Foreskin fibroblast (primary cell): ENCODE measurements at places on chromosomes 7 and 10.

- no peak for DNase-seq
Observed at GRCh38 chr10:128390596-128390995, 264.4 kb upstream of the MKI67 start.

GRCh38 chr10:35716776-35717175 is 74.7 kb upstream of the FZD8 start:
- DNase-seq, result no peak

- DNase-seq, result no peak
Observed at GRCh38 chr10:76012716-76013327, 581.4 kb downstream of the LRMDA start.

GRCh38 chr10:114437473-114438292 is 33.4 kb upstream of the AFAP1L2 start:
- DNase-seq, result peak; percentile 33

GRCh38 chr10:95319239-95319638 is 28.4 kb upstream of the PDLIM1 start:
- no peak for DNase-seq

DNA sequence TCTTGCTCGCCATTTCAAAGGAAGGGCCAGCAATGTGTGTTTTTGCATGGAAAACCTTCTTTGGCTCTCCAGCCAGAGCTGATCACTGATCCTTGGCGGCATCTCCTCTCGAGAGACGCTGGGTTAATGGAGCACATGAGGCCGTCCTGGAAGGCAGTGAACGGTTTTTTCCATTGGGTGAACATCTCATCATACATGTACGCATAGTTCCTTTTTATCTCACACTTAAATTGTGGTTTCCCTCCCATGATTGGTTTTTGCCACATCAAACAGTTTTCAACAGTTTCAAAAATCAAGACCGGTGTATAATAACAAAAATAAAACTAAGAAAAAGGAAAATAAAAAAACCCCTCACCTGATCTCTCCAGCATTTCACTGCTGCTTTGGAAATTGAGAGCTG is 276.4 kb downstream of the TCF7L2 start:
- DNase-seq, result no peak

- DNase-seq, result no peak
Observed at GRCh38 chr10:79402951-79403350, 42.5 kb downstream of the ZCCHC24 start.

GRCh38 chr7:150408393-150409299 is 29.5 kb downstream of the ZNF775 start:
- DNase-seq, result no peak

DNA sequence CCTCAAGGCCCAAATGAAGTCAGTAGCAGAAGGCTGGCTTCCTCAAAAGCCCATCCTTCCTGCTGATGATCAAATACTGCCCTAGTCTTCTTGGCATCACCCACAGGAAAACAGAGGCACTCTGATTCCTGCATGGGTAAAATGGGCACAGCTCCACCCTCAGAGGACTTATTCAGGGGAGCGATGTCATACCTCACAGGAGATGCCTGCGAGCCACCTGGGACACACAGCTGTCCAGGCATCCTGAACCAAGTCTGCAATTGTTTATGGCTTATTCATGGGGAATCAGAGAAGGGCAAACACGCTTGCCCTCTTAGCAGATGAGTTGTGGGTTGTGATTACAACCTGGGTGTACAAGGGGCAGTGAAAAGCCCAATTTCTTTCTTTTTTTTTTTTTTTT is 22.0 kb upstream of the LMTK2 start:
- no peak for DNase-seq

GRCh38 chr7:31098642-31099360 is 46.7 kb downstream of the ADCYAP1R1 start:
- no peak for DNase-seq

GRCh38 chr7:18257711-18258110 is 230.1 kb upstream of the PRPS1L1 start:
- peak; percentile 17 for DNase-seq

GRCh38 chr7:117138981-117139380 is 183.9 kb downstream of the WNT2 start:
- no peak for DNase-seq

DNA sequence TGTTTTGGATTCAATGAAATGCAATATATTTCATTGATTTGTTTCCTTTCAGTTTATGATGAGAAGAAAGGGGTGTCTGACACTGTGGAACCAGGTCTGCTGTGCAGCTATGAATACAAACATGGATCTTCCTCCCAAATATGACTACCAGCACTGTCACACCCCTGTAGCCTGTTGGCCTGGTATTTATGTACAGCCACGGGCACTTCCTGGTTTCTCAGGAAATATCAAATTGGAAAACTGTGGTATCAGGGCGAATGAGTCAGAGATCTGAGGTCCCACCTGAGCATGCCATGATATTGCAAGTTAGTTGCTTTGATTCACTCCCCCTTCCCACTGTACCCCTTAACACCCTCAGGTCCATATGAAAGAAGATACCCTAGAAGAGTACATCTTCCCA is 87.8 kb downstream of the DNMBP start:
- no peak for DNase-seq

DNA sequence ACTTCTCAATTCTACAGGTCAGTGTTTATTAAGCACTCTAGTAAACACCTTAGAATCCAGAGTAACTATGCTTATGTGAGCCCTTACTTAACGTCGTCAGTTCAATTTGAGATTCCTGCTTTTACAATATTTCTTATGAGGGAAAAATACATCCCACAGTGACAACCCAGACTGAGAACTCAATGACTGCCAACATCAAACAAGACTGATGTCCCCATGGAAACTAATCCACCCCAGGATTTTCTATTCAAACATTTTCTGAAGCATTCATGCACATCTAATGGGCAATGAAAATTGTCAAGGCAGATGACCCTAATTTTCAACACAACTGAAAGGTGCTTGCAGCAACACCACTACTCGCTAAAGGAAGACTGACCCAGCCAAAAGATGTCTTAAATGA is 67.0 kb downstream of the ATE1 start:
- no peak for DNase-seq

- DNase-seq, result no peak
Observed at GRCh38 chr7:45610019-45610418, 35.9 kb downstream of the ADCY1 start.

GRCh38 chr7:140384894-140385545 is 13.3 kb downstream of the SLC37A3 start:
- DNase-seq, result no peak

- no peak for DNase-seq
Observed at GRCh38 chr7:105816954-105817615, 59.3 kb downstream of the ATXN7L1 start.
